ENCODE measurements at places on chromosomes 16 and 17.
A peak's percentile ranks its signal among the peaks of the same experiment; 100 is the strongest.

DNA sequence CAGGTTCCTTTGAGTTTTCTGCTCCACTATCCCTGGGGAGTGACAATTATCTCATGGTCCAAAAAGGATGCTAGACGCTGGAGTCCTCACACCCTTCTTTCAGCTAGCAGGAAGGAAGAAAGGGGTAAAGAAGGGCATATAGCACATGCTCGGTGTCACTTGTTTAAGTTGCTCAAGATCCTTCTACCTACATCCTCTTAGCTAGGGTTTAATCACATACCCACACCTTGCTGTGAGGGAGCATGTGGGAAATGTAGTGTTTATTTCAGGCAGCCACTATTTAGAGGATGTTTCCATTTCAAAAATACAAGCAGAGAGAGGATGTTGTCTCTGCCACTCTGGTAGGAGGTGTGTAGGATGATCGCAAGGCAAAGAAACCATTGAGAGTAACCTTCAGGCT lies 4.5 kb downstream of the PRKCB start:
- DNase-seq = no peak

DNA sequence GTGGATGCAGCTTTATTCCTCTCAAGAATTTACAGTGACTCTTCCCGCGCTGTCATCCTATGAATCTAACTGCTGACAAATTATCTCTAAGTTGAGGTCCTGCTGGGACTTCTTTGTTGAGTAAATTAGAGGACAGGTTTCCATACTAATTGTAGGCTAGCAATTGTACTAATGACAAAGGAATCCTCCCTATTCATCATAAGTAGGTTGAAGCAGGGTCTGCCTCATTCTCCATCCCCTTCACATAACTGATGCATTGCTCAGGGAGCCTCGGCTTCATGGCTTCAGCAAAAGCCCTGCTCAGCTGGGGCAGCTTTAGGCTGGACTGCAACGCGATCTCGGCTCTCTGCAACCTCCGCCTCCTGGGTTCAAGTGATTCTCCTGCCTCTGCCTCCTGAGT lies 83.1 kb upstream of the IRX6 start:
- no peak for DNase-seq

- DNase-seq = no peak
These were observed 574 bp downstream of the MPP3 start for GRCh38 chr17:43832168-43832975.

- no peak for DNase-seq
These were observed 24.6 kb downstream of the LLGL2 start for GRCh38 chr17:75550139-75550465.

DNA sequence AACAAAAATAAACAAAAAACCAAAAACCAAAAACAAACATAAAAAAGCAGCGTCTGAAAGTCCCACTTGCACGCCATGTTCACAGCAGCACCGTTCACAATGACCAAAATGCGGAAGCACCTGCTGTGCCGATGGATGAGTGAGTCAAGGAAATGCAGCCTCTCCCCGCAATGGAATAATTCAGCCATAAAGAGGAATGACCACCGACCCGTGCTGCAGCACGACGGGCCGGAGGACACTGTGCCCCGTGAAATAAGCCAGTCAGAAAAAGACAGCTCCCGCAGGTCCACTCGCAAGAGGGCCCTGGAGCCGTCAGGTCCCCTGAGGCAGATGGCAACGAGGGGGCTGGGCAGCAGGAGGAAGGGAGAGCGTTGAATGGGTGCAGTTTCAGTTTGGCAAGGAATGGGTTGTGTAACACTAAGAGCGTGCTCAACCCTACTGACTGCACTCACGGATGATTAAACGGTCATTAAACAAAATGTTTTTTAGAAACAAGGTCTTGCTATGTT lies 5.1 kb downstream of the CLCN7 start:
- no peak for DNase-seq

GRCh38 chr17:75810216-75810615 lies 25.6 kb downstream of the UNK start:
- DNase-seq = no peak

DNA sequence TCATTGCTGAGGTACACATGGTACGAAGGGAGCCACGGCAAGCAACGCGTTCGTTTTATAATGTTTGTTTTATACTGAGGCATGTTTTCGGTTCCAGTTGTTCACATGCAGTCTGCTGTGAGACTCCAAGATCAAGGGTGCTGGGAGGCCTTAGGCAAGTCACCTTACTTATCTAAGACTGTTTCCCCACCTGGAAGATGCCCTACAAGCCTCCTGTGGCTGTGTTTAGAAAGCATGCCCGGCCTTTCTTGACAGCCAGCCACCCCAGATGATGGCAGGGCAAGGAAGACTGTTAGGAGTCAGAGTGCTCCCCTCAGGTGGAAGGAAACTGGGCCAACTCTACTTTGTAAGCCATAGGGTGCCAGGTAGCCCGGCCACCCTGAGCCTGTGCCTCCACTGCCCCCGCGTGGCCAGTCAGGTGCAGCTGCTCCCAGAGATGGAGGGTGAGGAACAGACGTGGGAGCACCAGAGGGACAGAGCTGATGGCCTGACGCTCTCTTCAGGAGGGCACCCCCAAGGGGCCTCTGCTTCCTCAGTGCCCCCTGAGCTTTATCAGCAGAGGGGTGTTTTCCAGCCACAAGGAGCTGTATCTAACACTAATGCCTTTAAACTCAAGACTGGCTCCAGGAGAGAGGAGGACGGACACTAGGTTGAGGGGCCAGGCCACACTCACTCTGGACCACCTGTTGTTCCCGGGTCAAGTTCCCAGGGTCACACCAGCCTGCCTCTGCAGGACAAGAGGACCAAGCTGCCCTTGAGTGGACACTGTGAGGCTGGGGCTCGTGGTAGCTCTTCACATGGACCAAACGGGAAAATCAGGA lies 5.4 kb downstream of the NAT9 start:
- DNase-seq = peak; percentile 64

- no peak for DNase-seq
These were observed 12.3 kb downstream of the RFFL start for GRCh38 chr17:35051183-35051578.

GRCh38 chr16:85422196-85422631 lies 190.9 kb upstream of the GSE1 start:
- DNase-seq = no peak

- no peak for DNase-seq
These were observed 167.4 kb downstream of the PITPNC1 start for GRCh38 chr17:67544364-67544955.

DNA sequence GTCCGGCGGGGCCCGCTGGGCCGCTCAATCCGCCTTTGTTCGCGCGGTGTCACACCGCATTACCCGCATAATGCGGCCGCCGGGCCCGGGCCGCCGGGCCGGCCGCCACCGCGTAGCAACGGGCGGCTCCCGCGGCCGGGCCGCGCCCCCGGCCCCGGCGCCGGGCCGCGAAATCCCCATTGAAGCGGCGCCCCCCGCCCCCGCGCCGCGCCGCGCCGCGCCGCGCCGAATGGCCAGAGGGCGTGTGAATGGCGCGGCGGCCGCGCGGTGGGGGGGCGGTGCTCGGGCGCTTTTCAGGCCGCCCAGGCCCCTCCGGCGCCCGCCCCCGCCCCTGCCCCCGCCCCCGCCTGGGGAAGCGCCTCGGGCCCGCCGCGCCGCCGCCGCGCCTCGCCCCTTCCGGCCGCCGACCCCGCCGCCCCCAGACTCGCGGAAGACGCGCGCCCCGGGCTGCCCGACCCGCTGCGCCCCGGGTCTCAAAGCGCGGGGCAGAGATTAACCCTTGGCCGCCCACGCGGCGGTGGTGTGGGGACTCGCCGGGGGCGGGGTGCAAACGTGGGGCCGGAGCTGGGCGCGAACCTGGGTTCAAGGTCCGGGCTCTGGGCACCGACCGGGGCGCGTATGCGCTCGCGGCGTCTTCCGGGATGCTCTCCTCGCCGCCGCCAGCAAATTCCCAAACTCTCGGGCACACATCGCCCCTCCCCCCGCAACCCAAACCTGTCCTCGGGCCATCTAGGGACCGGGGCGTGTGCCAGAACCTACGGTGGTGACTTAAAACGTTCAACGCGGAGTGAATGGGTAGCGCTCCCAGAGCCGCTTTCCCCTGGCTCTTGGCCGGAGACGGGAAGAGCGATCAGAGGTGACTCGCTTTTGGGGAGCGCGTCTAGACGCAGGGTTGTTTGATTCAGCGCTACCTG lies 46.7 kb downstream of the WNT3 start:
- DNase-seq = no peak

- DNase-seq = no peak
These were observed 37.3 kb downstream of the PIEZO1 start for GRCh38 chr16:88747588-88748301.

DNA sequence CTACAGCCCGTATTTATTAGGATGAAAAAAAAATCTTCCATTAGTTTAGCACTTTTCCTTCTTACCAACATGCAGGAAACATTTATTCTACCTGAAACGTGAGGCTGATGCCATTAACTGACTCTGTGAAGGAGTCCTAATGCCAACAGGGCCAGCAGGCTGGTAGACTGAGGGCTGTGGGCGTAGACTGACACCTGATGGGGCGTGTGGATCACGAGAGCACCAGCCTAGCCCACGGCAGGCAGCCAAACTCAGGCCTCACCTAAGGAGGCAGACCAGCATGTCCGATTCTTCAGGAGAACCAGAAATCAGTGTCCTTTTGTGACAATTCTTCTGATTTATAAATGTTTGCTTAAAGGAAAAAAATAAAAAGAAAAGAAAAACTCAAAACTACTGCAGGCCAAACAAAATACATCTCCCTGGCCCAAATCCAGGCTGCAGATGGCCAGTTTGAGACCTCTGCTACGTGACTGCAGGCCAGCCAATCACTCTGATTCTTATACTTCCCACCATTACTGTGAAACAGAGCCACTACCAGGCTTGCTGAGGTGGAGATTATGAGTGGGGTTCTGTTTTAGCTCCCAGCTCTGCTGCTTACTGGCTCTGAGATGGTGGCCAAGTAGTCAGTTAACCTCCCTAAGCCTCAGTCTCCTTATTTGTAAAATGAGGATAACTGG lies 66.5 kb downstream of the GNAO1 start:
- DNase-seq = no peak

- DNase-seq = no peak
These were observed 6.7 kb upstream of the TMEM88 start for GRCh38 chr17:7848131-7848579.

DNA sequence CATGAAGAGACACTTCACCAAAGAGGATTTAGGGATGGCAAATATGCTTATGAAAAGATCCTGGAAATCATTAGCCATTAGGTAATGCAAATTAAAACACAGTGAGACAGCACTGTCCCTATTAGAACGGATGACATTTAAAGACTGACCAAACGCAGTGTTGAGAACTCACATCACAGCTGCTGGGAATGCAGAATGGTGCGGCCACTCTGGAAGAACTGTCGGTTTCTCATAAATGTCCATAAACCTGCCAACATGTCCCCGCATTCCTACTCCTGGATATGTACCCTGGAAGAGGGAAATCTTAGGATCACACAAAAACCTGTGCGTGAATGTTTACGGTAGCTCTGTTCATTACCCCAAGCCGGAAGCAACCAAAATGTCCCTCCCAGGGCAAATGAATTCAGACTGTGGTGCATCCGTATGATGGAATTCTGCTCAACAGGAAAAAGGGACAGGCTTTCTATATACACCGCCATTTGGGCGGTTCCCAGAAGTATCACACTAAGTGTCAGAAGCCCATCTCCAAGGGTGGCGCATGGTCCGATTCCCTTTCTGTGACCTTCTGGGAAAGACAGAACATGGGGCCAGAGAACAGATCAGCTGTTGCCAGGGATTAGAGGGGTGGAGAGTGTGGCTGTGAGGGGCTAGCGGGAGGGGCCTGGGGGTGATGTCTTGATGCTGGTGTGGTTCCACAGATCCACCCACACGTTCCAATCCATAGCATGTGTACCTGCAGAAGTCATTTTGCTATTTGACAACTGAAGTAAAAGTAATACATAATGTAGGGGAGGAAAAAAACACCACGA lies 197.2 kb upstream of the CHMP6 start:
- DNase-seq = no peak

GRCh38 chr16:54144572-54144947 lies 142.0 kb downstream of the IRX3 start:
- DNase-seq = no peak

GRCh38 chr16:30342751-30343490 lies 12.2 kb downstream of the CD2BP2 start:
- no peak for DNase-seq

DNA sequence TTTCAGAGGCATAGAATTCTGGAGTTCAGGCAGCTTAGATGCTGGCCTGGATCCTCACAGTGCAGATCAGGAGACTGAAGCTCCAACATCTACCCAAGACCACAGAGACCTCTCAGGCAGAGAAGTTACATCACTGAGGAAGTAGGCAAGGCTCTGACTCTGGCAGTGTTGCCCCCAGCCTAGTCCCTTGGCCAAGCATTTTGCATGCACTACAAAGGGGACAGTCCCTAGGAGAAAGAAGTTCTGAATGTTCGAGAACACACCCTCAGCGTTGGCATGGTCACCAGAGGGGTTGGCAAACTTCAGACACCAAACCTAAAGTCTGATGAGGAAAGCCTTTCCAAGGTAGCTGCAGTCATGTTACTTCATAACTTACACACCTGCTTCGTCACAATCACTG lies 2.5 kb downstream of the RANBP10 start:
- no peak for DNase-seq

DNA sequence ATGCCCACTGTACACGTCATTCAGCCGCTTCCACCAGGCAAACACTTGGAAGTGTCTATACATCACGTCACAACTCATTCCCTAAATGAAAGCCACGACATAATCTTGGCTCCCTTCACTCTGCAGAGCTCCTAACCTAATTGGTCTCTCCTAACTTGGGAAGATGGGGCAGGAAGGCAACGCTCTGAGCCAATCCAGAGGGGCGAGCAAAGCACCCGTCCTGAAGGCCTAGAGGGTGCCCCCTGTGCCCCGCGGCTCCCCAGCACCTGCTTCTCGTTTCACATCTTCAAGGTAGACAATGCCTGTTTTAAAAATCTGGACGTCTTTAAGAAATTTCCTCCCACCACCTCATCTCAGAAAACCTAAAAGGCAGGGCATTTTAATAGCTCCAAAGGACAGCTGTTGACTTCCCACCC lies 1.0 kb downstream of the CSNK2A2 start:
- DNase-seq = no peak

GRCh38 chr17:20852990-20853370 lies 189.8 kb downstream of the USP22 start:
- no peak for DNase-seq

- DNase-seq = no peak
These were observed 9.3 kb downstream of the ARRB2 start for GRCh38 chr17:4719684-4720221.

DNA sequence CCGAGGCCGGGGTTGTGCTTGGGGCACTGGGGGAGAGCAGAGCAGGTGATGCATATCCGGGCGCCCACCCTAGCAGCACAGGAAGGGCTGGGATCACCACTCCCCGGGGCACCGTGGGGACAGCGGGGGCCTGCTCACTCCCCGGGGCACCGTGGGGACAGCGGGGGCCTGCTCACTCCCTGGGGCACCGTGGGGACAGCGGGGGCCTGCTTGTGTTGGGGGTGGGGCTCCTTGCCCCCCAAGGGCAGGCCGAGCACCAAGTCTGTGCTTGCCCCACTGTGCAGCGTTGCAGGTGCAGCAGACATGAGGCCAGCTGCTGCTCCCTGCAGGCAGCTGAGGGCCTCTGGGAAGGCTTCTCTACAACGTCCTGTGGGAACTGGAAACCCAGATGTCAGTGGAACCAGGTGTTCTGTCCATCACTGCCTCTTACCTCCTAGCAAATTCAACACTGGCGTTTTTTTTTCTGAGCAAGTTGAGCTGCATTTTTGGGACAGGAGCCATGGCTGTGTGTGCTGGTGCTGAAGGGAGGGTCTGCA lies 25.0 kb upstream of the ZNF750 start:
- DNase-seq = no peak

All from stimulated activated CD4-positive, alpha-beta T cell treated with anti-CD3 and anti-CD28 coated beads, Interleukin-15, amount 100 ng/mL, for 1 hour (primary cell).